ENCODE measurements at places on chromosomes 1 and 21. TPM values are rescaled to one million over a fixed set of nuclear protein-coding genes. Genes with fewer than 3 reads are reported as not detected.

GRCh38 chr21:31872452-31873274 is at the start of gene HUNK:
Gene HUNK (plus strand): TSS chr21:31873020. CDS start chr21:31873675, 655 bp downstream.
- no peak within 1 kb of the TSS for H3K27ac ChIP-seq
- peaks cover 33% of the 10 kb centered on the region for H3K27me3 ChIP-seq
- peak within 1 kb of the TSS; percentile 54 for H3K4me3 ChIP-seq
- DNase-seq, result peak; percentile 77

The CNIH4 gene
- 76.6 TPM for total RNA-seq

DNA sequence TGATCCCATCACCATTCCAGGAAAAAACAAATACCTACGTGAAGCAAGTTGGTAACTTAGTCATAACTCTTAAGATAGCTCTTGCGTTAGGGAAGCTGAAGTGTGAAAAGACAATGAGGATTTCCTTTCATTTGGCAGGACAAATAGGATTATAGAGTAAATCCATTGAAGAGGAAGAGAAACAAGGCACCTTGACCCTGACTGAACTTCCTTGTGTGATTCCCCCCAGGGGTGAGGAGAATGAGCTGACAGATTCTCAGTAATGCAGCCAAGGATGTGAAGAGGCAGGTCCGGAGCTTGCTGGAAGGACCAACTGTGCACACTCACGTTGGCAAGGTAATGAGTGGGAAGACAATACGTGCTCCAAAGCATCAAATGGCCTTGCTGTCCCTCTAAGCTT is 55.0 kb upstream of the HMCN1 start:
- DNase-seq, result no peak
- H3K36me3 ChIP-seq, result no peaks in the 10 kb centered on the region
- H3K27me3 ChIP-seq, result no peaks in the 10 kb centered on the region
- peaks cover 13% of the 10 kb centered on the region for H3K4me1 ChIP-seq
- no peak overlapping the region for H3K27ac ChIP-seq
- H3K4me3 ChIP-seq, result no peak overlapping the region

GRCh38 chr1:29829448-29830344 is 593.4 kb downstream of the PTPRU start:
- H3K36me3 ChIP-seq, result no peaks in the 10 kb centered on the region
- DNase-seq, result no peak
- H3K27me3 ChIP-seq, result peaks cover 15% of the 10 kb centered on the region
- H3K4me1 ChIP-seq, result no peaks in the 10 kb centered on the region
- H3K4me3 ChIP-seq, result no peak overlapping the region
- H3K27ac ChIP-seq, result no peak overlapping the region

- no peaks in the 10 kb centered on the region for H3K36me3 ChIP-seq
- peaks cover 51% of the 10 kb centered on the region for H3K27me3 ChIP-seq
- DNase-seq, result no peak
Observed at GRCh38 chr1:110138956-110139355, 11.3 kb upstream of the SLC6A17 start.

GRCh38 chr1:160863061-160863773 is 530 bp upstream of the CD244 start:
- H3K27ac ChIP-seq, result peak overlapping the region; percentile 20
- no peaks in the 10 kb centered on the region for H3K27me3 ChIP-seq
- DNase-seq, result no peak
- no peak overlapping the region for H3K4me3 ChIP-seq
- peaks cover 7% of the 10 kb centered on the region for H3K4me1 ChIP-seq

The BCAR3 gene
- 23.5 TPM for total RNA-seq

GRCh38 chr1:20137604-20138003 is 1.5 kb upstream of the PLA2G2F start:
- H3K27me3 ChIP-seq, result no peaks in the 10 kb centered on the region
- no peak overlapping the region for H3K4me3 ChIP-seq
- no peaks in the 10 kb centered on the region for H3K4me1 ChIP-seq
- no peak for DNase-seq
- no peak overlapping the region for H3K27ac ChIP-seq

The CFAP107 gene
- not detected for total RNA-seq

The PSEN2 gene
- 22.7 TPM for total RNA-seq

Measured in upper lobe of right lung (tissue), 1 donor.